ENCODE measurements at places on chromosomes 7 and 10. TPM values are rescaled to one million over a fixed set of nuclear protein-coding genes. Genes with fewer than 3 reads are reported as not detected.

- H3K36me3 ChIP-seq, result no peaks in the 10 kb centered on the region
- H3K27ac ChIP-seq, result no peak overlapping the region
- no peak overlapping the region for H3K4me3 ChIP-seq
- no peaks in the 10 kb centered on the region for H3K4me1 ChIP-seq
- no peaks in the 10 kb centered on the region for H3K27me3 ChIP-seq
- no peak for DNase-seq
Measured at GRCh38 chr7:44183386-44183785, 5.9 kb downstream of the GCK start.

- H3K27ac ChIP-seq, result peak overlapping the region; percentile 73
- no peaks in the 10 kb centered on the region for H3K27me3 ChIP-seq
- no peaks in the 10 kb centered on the region for H3K36me3 ChIP-seq
- H3K4me3 ChIP-seq, result peak overlapping the region; percentile 60
- peak; percentile 75 for DNase-seq
Measured at GRCh38 chr10:42932735-42933447, 144.0 kb upstream of the RET start.

- no peaks in the 10 kb centered on the region for H3K27me3 ChIP-seq
- H3K4me3 ChIP-seq, result no peak overlapping the region
- no peaks in the 10 kb centered on the region for H3K36me3 ChIP-seq
- no peaks in the 10 kb centered on the region for H3K4me1 ChIP-seq
- H3K27ac ChIP-seq, result no peak overlapping the region
- DNase-seq, result no peak
Measured at GRCh38 chr10:32002531-32002930, 53.7 kb downstream of the KIF5B start.

DNA sequence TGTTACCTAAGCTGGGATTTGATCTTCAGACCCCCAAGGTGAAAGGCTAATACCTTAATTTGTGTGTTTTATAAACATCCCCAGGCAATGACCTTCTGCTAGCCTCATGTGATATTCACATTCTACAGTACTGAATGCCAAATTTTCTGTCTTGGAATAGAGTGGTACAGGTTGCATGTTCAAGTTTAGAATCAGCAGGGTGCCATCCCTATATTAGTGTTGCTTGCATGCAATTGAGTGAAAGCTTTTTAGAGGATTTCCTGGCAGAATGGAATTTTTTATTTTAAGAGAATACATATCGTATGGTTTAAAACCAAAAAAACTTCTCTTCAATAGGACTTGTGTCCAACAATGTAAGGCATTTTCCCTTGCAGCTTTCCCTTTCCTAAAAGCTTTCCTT is 107.3 kb downstream of the LRMDA start:
- DNase-seq, result no peak
- no peaks in the 10 kb centered on the region for H3K27me3 ChIP-seq
- no peak overlapping the region for H3K27ac ChIP-seq

- no peaks in the 10 kb centered on the region for H3K36me3 ChIP-seq
- H3K27me3 ChIP-seq, result no peaks in the 10 kb centered on the region
- H3K4me1 ChIP-seq, result no peaks in the 10 kb centered on the region
- DNase-seq, result no peak
Measured at GRCh38 chr7:157620616-157621015, 283.8 kb downstream of the DNAJB6 start.

DNA sequence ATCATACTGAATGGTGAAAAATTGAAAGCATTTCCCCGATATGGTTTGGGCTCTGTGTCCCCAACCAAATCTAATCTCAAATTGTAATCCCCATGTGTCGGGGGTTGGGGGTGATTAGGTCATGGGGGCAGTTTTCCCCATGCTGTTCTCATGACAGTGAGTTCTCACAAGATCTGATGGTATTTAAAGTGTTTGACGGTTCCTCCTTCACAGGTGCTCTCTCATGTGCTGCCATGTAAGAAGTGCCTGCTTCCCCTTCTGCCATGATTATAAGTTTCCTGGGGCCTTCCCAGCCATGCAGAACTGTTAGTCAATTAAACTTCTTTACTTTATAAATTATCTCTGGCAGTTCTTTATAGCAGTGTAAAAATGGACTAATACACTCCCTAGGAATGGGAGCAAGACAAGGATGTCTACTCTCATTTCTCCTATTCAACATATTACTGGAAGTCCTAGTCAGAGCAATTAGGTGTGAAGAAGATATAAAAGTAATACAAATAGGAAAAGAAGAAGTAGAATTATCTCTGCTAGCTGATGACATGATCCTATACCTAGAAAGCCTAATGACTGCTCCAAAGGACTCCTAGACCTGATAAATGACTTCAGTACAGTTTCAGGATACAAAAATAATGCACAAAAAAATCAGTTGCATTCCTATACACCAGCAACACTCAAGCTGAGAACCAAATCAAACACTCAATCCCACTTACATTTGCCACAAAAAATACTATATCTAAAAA is 260.6 kb downstream of the RNLS start:
- no peaks in the 10 kb centered on the region for H3K4me1 ChIP-seq
- H3K4me3 ChIP-seq, result no peak overlapping the region
- H3K36me3 ChIP-seq, result no peaks in the 10 kb centered on the region
- no peak overlapping the region for H3K27ac ChIP-seq
- no peaks in the 10 kb centered on the region for H3K27me3 ChIP-seq

DNA sequence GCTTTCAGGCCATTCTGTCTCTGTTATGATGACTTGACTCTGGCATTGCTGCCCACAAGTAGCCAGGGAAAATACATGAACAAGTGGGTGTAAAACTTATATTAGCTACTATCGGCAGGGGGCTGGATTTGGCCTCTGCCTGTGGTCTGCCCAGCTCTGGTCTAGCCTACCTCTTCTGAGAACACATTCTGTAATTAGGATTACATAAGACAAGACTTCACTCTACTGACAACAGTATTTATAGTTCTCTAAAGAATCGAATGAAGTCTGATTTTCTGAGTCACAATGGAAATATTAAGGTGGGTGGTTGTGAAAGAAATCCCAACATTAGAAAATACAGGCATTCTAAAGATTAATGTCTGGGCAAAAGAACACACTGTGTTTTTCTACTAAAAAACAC is 55.5 kb downstream of the DLD start:
- H3K4me3 ChIP-seq, result no peak overlapping the region
- H3K36me3 ChIP-seq, result no peaks in the 10 kb centered on the region
- no peaks in the 10 kb centered on the region for H3K27me3 ChIP-seq
- DNase-seq, result no peak
- H3K4me1 ChIP-seq, result no peaks in the 10 kb centered on the region

GRCh38 chr10:125123476-125124114 is 36.8 kb downstream of the CTBP2 start:
- no peaks in the 10 kb centered on the region for H3K4me1 ChIP-seq
- H3K27ac ChIP-seq, result no peak overlapping the region
- DNase-seq, result no peak
- no peak overlapping the region for H3K4me3 ChIP-seq

- H3K4me3 ChIP-seq, result no peak overlapping the region
- DNase-seq, result peak; percentile 39
- H3K27me3 ChIP-seq, result no peaks in the 10 kb centered on the region
- H3K4me1 ChIP-seq, result no peaks in the 10 kb centered on the region
- peaks cover 31% of the 10 kb centered on the region for H3K36me3 ChIP-seq
Measured at GRCh38 chr10:110600487-110601101, 33.1 kb downstream of the SMC3 start.

GRCh38 chr10:122342293-122343134 is 32.0 kb upstream of the PLEKHA1 start:
- no peak overlapping the region for H3K4me3 ChIP-seq
- no peaks in the 10 kb centered on the region for H3K27me3 ChIP-seq
- DNase-seq, result peak; percentile 78
- no peaks in the 10 kb centered on the region for H3K36me3 ChIP-seq
- no peak overlapping the region for H3K27ac ChIP-seq

CAMK2G gene
- 44.6 TPM for total RNA-seq

AKR1D1 gene
- total RNA-seq, result not detected

Measured in naive thymus-derived CD4-positive, alpha-beta T cell (primary cell).